ENCODE measurements at places on chromosomes 12 and 14.

- DNase-seq: no peak
Observed at GRCh38 chr12:104478396-104479122, 21.8 kb downstream of the CHST11 start.

DNA sequence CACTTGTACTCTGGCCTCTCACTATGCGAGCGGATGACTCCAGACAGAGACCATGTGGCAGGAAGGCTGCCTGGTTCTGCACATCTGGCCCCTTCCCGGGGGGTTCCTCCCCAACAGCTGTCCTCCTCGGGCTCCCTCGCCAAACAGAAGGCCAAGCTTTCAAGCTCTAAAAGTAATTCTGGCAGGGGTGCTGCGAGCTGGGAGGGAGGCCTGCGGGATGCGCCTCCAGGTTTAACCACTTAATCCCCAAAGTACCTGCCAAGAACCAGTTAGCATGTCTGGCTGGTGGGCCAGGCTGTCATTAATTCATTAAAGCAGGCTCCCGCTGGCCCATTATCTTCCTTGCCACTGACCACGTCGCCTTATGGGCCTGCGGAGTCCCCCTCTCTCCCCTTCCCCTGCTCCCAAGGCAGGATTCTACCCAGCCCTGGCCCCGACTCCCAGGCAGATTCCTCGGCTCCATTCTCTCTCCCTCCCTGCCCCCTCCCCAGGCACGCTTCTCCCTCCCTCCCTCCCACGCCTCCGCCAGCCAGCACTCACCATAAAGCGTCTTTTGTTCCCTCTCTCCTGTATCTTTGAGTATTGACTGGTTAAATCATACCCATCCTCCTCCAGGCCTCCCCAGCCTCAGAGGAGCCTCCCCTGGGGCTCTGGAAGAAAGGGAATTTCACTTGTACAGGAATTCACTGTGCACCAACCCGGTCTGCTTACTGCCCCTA is 4.9 kb downstream of the HRK start:
- no peak for DNase-seq

- DNase-seq: no peak
Observed at GRCh38 chr12:101743242-101743641, 4.0 kb upstream of the SYCP3 start.

DNA sequence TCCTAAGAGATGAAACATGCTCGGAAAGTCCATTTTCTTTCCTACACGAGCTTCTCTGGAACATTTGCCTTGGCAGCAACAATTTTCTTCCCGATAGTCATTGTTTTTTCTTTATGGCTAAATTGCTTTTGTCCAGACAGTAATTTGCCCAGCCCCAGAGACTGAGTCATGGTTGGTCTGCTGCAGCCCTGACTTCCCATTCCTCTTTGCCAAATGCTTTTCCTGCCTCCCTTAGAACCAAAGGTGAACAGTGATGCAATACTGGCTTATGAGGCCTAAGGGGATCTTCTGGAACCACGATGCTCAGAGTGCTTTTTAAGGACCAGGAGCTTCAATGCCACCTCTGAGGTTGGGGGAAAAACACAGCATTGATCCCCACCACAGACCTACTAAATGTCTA is 1599.6 kb upstream of the TMEM132C start:
- no peak for DNase-seq

DNA sequence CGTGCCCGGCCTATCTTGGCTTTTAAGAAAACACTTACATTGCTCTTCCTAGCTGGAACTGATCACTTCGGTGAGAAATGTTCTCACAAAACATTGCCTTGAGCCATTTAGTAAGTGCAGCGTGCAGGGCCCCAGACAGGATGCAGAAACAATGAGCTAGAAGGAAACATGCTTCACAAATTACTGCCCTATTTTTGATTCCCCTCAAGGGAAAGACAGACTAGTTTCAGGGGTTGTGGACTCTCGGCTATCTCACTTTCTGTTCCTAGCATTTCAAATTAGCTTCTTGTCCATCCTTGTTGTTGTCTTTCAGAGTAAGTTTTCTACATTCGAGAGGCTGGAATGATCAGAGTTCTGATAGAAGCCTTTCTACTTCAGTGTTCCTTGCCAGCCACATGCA is 21.6 kb downstream of the TGFB3 start:
- no peak for DNase-seq

GRCh38 chr12:55762646-55763045 is 19.7 kb downstream of the GDF11 start:
- DNase-seq: no peak

GRCh38 chr14:75591331-75591946 is 13.0 kb downstream of the FLVCR2 start:
- no peak for DNase-seq

GRCh38 chr12:128455851-128456250 is 188.9 kb downstream of the TMEM132C start:
- no peak for DNase-seq

DNA sequence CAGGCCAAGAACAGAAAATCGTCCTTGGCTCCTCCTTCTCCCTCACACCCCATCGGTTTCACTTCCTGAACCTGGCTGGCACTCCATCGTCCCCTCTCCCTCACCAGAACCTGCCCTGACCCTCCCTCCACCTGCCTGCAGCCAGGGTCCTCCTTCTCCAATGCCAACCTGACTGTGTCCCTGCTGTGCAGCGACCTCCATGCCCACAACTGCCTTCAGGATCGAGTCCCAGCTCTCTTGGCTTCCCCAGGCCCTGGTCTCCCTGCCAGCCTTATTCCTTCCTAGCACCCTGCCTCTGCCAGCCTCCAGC is 19.8 kb downstream of the HVCN1 start:
- no peak for DNase-seq

Measured in caudate nucleus (tissue), 63 donors.